ENCODE measurements at places on chromosomes 12 and 14.

DNA sequence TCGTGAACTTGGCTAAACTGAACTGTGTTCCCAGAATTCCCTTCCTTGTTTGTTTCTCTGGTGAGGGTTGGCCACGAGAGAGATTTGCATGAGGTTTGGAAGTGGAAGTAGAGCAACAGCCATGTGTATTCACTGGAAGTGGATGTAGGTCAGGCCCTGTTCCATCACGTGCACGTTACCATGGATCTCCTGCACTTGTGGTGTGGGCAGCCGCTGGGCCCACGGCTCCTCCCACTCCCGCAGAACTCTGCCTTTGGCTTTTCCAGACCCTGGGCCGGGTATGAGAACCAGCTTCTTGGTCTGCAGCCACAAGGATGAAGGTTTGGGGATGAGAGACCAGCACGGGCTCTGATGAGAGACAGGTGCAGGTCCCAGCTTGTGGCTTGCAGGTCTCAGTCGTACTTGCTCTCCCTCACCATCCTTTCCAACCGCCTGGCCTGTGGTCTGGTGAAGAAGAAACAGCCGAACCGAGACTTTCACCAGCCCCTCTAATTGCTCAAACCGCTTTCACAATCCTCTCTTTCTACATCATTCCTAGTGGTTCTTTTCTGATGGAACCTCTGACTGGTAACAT is 94.9 kb downstream of the DUSP16 start:
- no peak for DNase-seq

- no peak for DNase-seq
Observed at GRCh38 chr14:70753518-70753953, 55.8 kb downstream of the MAP3K9 start.

DNA sequence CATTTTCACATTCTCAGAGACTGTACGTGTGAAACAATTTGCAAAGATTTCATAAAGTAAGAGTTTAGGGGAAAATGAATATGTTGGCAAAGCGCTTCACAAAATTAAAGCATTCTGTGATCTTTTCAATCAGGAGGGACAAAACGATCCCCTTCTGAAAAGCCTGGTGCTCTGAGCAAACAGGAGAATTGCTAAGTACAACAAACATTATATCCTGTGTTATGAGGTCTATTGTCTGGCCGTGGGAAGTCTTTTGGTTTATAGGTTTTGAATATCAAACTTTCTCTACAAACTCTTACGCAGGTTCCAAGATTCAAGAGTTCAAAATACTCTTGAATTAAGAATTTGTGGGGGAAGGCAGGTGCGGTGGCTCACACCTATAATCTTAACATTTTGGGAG is 7.2 kb upstream of the FOXN3 start:
- DNase-seq: no peak

- DNase-seq: no peak
Observed at GRCh38 chr12:27015730-27016076, 1.5 kb upstream of the TM7SF3 start.

GRCh38 chr14:67077921-67078320 is 111.3 kb upstream of the GARIN2 start:
- DNase-seq: no peak

- DNase-seq: no peak
Observed at GRCh38 chr12:109010259-109010658, 10.6 kb downstream of the SVOP start.

DNA sequence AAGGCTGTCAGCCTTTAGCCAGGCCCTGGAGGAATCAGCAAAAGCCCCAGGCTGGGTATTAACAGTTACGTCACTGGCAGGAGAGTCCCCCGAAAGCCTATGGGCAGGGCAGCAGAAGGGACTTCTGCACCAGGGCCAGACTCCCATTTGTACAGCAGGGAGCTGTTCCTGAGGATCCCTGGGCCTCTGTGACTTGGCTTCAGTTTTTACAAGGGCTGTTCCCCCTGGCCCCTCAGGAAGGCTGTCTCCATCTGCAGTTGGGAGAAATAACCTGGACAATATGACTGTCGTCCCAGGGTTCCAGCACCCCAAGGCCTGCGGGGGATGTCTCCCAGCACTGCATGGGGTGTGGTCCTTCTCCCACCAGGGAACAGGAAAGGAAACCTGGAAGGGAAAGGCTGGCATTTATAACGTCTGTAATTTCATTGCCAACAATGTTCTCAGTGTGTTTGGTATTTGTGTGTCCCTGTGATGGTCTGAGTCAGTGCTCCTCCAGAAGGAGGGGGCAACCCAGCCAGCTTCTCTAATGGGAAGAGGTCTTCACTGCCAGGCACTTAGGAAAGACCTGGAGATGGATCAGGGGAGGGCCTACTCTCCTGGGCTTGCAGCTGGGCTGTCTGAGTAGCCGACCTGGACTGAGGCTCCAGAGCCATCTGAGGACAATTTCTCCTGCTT is 42.4 kb downstream of the ERH start:
- no peak for DNase-seq

DNA sequence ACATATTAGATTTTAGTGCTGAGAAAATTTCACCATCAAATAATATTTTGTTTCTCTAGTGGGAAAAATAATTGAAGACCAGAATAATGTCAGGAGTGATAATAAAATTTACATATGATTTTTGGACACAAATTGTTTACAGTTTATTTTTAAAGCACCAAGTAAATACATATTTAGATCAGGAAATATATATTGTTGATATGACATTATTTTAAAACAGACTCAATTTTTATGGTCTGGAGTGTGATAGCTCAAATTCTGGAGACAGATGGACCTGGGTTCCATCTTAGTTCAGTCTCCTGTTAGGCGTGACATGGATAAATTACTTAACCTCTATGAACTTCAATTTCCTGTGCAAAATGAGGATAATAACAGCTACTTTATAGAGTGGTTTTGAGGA is 135.4 kb downstream of the TPH2 start:
- DNase-seq: no peak

- DNase-seq: no peak
Observed at GRCh38 chr12:86710109-86710508, 453.9 kb upstream of the MGAT4C start.

GRCh38 chr14:81390696-81391095 is 9.4 kb downstream of the STON2 start:
- no peak for DNase-seq

DNA sequence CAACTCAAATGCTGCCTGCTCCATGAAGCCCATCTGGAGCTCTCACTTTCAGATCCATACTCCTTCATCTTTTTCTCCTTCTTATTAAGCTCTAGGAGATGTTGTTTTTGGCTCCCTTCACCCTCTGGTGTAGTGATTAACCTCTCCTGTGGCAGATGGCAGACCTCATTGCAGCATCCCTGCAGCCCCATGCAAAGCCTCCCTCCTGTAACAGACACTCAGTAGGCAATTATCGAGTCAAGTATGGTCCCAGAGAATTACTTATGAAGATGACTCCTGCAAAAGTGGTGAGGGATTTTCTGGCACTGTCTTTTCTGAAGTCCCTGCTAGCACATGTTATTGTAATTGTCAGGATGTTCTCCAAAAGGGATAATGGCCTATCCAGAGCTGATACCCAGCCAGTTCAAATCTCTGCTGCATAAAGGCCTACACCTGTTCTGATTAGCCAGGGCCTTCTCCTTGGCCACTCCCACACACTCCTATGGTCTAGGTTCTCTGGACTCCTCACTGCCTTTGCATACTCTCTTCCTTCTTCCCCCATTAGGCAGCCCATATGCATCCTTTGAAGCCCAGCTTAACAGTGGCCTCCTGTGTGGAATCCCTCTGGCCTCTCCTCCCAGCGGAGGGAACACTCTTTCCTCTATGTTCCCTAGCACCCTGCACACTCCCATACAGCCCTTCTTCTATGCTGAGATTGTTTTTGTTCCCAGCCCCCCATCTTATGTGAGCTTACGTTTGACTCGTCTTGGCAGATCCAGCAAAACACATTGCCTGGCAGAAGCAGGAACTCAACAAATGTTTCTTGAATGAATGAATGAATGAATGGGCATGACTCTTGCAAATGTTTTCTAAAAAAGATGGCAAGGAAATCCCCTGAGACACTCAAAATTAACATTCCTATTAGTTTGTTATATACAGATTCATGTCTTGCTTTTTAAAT is 43.9 kb upstream of the MDM1 start:
- no peak for DNase-seq

DNA sequence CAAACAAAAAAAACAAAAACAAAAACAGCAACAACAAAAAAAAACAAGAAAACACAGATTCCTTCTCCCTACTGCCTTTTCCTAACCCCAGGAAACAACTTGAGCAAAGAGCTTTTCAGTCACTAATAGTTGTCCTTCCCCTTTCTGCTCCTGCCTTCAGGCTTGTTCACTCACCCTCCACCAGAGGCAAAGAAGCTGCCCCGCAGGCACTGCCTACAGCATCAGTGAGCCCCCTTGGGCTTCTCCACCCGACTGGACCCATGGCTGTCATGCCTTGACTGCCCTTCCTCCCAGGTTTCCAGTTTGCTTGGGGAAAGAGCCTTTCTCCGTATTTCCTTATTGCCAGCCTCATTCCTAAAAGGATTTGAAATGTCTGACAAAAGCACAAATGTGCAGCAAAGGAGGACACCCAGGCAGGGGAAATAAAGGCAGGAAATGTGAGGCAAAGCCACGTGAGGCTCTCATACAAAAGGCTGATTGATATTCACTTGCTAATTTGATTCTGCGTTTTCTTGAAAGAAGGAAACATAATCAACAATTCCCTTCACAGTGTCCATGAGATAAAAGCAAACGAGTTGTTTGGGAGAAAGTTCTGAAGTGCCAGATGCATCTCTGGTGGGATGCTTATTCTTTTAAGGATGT is 85.7 kb downstream of the GPATCH2L start:
- DNase-seq: no peak

DNA sequence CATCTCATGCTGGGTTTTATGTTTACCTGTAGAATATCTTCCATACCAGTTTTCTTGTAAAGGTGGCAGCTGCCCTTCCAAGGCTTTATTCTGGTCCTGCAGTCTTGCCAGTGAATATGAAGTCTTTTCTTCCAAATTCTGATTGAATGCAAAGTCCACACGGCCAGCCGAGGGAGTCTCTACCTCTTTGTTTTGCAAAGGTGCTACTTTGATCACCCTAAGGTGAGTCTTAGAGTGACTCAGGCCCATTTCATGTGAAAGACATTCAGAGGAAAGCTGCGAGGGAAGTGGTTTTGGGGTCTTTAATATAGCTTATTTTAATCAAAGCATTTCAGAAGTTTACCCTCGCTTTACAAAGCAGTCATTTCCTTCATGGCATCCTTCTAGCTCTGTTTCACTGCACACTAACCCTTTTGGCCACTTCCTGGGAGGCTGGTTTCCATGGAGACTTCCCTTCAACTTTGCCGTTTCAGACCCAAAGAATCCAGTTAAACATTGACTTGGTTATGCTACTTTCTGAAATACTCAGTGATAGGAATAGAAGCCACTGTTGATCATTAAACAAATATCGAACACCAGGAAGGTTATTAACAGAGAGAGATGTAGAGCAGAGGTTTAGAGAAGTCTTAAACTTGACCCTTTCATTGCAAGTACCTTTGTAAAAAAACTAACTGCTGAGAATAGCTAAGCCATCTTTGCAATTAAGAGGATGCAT is at the start of gene CCDC198:
Gene CCDC198, minus strand, starts transcription at position 391 of the 715 bp plus-strand sequence. Its CDS starts 142 bp downstream, at position 249.
- DNase-seq: no peak

DNA sequence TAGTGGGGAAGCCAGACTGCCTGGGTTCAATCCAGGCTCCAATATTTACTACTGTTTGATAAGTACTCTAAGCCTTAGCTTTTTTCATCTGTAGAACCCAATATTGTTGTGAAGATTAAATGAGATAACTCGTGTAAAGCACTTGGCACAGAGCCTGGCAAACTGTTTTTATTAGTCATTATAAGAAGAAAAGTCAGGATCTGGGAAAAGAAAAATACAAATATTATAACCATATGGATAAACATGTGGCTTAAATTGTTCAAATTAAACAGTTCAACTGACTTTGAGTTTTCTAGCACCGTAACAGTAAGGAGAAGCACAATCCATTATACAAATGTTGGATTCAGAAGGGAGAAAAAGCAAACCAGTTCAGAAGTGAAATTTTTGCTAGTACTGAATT is 22.0 kb upstream of the CDK17 start:
- no peak for DNase-seq

DNA sequence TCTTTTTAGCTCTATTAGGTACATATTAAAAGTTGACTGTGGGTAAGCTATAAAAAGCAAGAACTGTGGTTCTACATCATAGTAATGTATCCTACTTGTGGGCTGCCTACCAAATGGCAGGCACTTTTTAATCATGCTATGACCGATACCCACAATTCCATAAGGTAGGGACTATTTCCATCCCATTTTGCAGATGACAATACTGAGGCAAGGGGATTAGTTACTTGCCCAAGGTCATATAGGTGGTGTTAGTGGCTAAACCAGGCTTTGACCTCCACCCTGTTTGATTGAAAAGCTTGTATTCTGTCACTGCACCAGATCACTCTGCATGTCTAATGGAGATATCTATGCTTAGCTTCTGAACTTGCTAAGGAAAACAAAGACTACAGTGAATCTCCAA is 151.9 kb downstream of the SSPN start:
- no peak for DNase-seq

GRCh38 chr12:87596134-87596533 is 433.1 kb downstream of the C12orf50 start:
- DNase-seq: no peak

GRCh38 chr14:103022685-103023044 is 34.7 kb downstream of the CDC42BPB start:
- DNase-seq: no peak

DNA sequence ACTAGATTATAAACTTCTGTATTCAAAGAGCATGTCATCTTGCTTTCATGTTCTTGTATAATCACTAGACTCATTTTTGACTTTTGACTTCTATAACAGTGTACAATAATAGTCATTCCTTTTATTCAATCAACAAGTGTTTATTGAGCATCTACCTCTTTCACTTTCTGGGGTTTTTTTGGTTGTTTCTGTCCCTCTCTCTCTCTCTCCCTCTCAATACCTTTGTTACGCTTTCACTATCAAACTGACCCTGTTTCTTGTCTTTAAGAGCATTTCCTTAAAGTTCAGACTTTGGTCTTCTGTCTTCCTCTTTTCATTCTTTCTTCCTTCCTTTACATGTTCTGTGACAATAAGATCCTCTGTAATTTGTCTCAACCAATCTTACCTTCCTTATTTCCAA is 49.5 kb downstream of the GPR137C start:
- DNase-seq: no peak
